Esophagus mucosa (tissue), 1 donor: ENCODE measurements at places on chromosomes 13 and 19.

DNA sequence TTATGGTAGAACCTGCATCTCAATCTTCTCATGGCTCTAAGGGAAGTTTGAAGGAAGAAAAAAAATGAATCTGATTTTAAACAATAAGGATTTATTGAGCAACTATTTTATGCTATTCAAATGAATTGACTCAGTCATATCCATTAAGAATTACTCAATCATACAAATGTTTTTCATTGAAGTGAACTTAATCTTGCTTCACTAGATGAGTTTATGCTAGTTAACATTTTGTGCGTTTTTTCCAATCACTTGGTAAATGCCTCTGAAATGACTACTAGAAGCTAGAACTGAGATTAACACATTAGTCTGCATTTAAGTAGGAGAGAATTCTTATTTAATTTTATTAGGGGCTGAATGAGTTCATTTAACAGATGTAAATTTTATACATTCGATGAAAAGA lies 25.2 kb downstream of the RXFP2 start:
- ATAC-seq: no peak

GRCh38 chr13:51639171-51639570 lies 54.9 kb downstream of the WDFY2 start:
- ATAC-seq: no peak

DNA sequence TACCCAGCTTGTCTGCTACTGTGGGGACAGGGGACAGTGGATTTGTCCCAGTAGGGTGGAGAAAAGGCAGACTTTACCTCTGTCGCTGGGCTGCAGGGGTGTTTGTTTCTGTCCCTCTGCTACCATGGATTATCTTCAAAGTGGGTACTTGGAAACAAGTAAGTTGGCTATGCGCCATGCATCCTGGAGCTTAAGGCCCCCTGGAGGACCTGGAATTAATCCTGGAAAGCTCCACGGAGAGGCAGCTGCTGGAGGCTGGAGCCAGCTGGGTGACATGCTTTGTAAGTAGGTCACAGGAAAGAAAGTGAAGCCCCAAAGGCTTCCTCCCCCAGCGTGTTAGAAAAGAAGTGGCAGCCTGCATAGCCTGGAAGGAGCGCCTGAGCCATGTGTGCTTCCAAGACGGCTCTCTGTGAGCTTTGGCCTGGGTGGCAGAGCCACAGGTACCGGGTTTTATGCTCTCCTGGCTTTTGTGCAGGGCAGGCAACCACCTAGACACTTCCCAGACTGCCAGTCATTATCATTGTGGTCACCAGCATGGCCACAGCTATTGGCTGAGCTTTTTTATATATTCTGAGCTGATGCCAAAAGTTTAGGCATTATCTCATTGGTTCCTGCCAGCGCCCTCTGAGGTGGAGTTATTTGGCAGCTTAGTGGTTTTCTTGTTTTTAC lies 9.5 kb downstream of the B3GLCT start:
- peak; percentile 24 for ATAC-seq

DNA sequence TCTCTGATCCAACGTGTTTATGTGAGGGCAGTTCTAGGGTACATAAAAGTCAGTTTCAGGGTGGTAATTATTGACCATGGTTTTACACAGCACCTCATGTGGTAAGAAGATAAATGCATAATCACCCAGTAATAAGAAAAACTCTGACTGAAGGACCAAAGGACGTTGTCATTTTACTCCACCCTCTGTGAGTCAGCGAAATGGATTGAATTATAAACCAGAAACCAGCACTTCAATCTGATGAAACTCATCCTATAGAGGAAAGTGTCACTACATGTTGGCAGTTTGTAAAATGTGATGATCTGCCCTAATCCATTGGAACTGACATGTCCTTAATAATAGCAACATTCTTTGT lies 406.8 kb downstream of the KLF5 start:
- peak; percentile 89 for ATAC-seq

GRCh38 chr13:73697166-73697565 lies 437.0 kb downstream of the KLF12 start:
- ATAC-seq: no peak

GRCh38 chr13:47628666-47629065 lies 372.4 kb downstream of the SUCLA2 start:
- no peak for ATAC-seq

DNA sequence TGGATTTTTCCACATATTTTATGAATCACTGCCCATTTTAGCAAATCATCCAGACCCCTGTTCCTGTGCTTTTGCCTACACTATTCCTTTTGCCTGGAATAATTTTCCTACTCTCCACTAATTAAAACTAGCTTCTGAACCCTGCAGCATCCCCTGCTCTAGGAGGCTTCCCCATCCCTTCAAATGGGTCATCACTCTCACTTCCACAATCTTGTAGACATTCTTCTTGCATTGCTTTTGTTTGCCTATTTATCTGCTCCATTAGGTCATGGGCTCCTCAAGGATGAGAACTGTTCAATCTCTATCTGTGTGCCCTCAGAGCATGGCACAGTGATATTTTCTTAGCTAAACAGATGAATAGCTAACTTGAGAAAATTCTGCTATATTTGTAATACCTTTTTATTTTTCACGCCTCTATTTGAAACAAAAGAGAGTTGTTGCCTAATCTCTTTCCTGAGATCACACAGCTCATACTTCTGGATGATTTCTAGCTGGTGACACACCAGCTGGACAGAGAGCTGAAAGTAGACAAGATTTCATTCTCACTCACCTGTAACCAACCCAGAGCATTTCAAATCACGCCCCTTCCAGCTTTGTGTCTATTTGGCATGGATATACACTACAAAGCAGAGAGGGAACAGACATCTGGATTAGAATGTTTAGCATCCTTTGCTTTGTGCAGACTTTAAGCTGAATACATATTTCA lies 466.0 kb downstream of the FOXO1 start:
- ATAC-seq: peak; percentile 58

GRCh38 chr13:53151336-53152056 lies 122.9 kb downstream of the OLFM4 start:
- ATAC-seq: peak; percentile 67

GRCh38 chr19:4575267-4576015 lies 16.0 kb upstream of the SEMA6B start:
- ATAC-seq: peak; percentile 45

DNA sequence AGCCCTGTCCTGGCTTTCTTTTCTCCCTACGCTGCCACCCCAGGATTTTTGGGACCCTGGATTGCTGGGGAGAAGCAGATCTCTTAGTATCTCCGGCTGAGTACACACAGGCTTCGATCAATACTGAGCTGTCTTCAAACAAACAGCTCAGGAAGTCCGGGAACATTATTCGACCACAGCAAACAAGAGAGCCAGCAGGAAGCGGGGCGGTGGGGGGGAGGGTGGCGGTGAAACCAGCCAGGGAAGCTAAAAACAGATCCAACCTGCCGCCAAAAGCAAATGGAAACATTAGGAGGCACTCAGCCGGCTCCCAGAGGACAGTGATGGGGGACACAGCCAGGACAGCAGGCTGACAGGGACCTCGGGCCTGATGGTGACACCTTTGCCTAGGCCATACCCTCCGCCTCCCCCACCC lies 12.2 kb upstream of the BCAM start:
- ATAC-seq: no peak

GRCh38 chr19:28482221-28482620 lies 730.7 kb downstream of the UQCRFS1 start:
- ATAC-seq: no peak

GRCh38 chr19:31164791-31165251 lies 184.4 kb downstream of the TSHZ3 start:
- ATAC-seq: no peak

- ATAC-seq: peak; percentile 53
Observed at GRCh38 chr19:1041835-1042685, 2.2 kb downstream of the ABCA7 start.

- ATAC-seq: no peak
Observed at GRCh38 chr13:48476215-48476614, 56.7 kb downstream of the RCBTB2 start.

GRCh38 chr13:104683789-104684188 lies 1617.6 kb upstream of the SLC10A2 start:
- no peak for ATAC-seq

GRCh38 chr19:49470615-49470978 lies 3.4 kb upstream of the FLT3LG start:
- ATAC-seq: no peak

- ATAC-seq: peak; percentile 87
Observed at GRCh38 chr13:48500652-48501197, 32.2 kb downstream of the RCBTB2 start.

DNA sequence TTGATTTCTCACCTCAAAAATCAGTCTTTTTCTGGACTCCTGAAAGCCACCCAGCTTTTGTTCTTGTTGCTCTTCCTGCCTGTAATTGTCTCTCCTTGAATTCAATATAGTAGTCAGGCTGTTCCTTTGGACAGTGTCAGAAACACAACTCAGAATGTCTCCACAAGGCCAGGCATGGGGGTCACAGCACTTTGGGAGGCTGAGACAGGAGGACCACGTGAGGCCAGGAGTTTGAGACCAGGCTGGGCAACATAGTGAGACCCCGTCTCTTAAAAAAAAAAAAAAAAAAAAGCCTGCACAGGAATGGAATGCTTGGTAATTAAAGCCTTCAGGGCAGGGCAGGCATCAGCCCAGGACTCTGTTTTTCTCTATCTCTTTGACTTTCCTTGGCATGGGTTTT lies 8.9 kb upstream of the BAX start:
- no peak for ATAC-seq

GRCh38 chr19:1154731-1155351 lies 19.2 kb downstream of the SBNO2 start:
- ATAC-seq: peak; percentile 79

DNA sequence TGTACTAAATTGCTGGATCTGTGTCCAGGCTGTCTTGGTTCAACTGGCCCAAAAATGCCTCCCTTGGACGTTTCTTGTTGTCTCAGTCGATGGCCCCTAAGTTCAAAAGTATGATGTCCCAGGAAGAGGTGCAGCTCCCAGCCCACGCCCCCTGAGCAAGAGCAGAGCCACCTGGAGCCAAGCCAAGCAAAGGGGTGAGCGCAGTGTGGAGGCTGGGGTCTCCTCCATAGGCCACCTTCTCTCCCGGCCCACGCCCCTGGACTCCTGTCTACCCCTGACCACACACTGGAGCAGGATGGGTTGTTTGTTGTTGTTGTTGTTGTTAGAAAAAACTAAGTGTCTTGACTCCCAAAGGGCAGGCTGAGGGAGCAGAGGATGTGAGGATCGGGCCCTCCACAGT lies 26.0 kb upstream of the NPAS1 start:
- no peak for ATAC-seq

DNA sequence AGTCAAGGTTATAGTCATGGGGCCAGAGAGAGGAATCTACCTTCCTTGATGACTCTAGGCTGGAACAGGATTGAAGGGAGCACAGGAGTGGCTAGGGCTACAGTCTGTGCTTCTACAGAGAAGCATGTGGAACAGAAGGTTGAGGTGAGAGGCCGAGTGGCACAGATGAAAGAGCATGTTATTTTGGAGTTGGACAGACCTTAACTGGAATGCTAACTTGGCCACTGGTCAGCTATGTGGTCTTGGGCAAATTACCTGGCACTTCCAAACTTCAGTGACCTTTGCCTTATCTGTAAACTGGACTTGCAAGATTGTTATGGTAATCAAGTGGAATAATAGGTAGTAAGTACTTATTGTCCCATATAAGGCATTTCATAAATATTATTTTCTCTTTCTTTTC lies 252.7 kb downstream of the KCNRG start:
- no peak for ATAC-seq

GRCh38 chr13:31588316-31588715 lies 151.0 kb upstream of the RXFP2 start:
- ATAC-seq: no peak

DNA sequence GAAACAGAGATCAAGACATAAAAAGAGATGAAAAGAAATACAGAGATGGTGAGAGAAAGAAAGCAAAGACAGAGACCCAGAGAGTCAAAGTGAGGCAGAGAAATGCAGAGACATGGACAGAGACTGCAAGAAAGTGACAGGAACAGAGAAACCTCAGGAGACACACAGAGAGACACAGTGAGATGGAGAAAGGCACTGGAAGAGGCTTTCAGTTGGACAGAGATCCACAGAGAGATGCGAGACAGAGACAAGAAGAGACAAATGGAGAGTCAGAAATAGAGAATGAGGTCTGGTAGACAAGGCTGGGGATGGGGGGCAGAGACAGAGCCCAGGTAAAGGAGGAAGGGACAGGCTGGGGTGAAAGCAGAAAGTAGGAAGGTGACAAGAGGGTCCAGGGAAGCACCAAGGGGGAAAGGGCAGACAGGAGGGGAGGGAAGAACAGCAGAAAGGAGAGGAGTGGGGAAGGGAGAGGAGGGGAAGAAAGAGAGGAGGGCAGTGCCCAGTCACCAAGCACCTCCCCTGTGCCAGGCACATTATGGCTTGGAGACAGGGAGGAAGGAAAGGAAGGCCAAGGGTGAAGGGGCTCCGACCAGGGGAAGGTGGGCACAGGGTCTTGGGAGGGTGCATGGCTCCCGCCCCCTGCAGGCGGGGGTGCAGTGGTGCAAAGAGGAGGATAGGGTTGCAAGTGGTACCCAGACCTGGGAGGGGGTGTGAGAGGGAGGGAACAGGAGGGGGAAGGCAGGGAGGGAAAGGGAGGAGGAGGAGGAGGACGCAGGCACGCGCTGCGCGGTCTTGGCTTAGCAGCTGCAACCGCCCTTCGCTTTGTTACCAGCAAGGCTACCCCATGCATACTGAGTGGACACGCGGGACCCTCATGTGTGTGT lies 38.4 kb downstream of the DEDD2 start:
- no peak for ATAC-seq

- no peak for ATAC-seq
Observed at GRCh38 chr19:39254531-39255345, 6.1 kb upstream of the IFNL4 start.

GRCh38 chr19:1825909-1826556 lies 14.0 kb upstream of the ATP8B3 start:
- ATAC-seq: peak; percentile 71

DNA sequence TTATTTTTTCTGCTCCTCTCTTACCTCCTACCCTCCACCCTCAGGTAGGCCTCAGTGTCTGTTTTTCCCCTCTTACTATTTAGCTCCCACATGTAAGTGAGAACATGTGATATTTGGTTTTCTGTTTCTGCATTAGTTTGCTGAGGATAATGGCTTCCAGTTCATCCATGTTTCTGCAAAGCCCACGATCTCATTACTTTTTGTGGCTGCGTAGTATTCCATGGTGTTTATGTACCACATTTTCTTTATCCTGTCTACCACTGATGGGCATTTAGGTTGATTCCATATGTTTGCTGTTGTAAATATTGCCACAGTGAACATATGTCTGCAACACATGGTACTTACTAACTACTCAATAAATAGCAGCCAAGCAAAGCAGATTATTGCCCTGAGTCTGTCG lies 56.8 kb downstream of the DNAJC15 start:
- ATAC-seq: no peak

DNA sequence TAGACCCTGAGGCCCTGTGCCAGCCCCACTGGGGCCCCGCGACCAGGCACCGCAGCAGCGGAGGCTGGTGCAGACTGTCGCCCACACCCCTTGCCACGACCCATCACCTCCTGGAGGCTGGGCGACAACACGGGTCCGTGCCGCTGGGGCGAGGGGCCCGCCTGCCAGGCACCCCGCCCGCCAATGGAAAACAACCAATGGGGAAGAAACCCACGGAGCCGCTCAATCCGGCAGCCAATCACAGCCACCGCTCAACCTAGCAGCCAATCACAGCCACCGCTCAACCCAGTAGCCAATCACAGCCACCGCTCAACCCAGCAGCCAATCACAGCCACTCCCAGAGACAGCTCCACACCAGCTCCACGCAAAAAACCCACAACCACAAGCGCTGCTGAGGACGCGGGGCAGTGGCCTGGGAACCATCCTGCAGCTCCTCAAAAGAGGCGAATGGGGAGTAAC lies 29.7 kb downstream of the GPX4 start:
- ATAC-seq: peak; percentile 19
